GM10248 (cell line): ENCODE measurements at places on chromosomes 13 and 19.

- peak; percentile 18 for DNase-seq
Observed at GRCh38 chr13:41694545-41695301, 237.4 kb downstream of the RGCC start.

DNA sequence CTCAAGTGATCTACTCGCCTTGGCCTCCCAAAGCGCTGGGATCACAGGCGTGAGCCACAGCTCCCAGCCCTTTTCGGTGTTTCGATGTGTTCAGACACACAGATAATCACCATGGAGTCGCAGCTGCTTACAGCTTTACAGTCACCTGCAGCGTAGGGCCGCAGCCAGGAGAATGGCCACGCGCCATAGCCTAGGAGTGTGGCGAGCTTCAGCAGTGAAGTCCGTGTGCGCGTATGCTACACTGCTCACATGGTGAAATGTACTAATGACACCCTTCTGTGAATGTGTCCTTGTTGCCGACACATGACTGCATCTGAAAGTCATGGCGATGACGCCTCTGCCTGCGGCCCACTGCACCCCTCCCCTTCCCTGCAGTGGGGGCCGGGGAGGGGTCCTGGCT lies 23.6 kb downstream of the AP3D1 start:
- no peak for DNase-seq

DNA sequence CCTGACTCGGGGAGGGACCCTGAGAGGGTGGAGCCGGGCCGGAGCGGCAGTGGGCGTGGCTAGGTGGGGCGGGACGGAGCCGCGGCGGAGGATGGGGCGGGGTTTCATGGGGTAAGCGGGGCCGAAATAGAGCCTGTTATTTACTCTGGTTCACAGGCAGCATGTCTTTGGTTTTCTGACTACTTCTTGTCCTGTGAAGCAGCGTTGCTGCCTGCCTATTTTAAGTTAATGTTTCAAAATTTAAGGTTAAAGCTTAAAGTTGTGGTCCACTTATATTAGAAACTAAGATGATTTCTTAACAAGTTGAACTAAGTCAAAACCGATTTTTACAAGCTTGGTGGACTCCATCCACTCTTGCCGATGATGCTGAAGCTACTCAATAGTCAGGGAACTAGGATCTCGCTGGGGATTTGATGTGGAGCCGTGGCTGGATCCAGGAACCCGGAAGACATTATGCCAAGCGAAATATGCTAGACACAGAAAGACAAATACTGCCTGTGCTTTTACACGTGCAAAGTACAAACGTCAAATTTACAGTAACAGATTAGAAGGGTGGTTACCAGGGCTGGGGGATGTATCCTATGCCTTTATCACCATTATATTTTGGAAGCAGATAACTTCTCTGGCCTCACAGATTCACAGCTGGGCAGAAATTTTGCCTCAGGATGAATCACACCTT lies 433 bp upstream of the ZNF616 start:
- peak; percentile 98 for DNase-seq

GRCh38 chr13:52736891-52737290 lies 2.7 kb downstream of the CNMD start:
- DNase-seq, result no peak

DNA sequence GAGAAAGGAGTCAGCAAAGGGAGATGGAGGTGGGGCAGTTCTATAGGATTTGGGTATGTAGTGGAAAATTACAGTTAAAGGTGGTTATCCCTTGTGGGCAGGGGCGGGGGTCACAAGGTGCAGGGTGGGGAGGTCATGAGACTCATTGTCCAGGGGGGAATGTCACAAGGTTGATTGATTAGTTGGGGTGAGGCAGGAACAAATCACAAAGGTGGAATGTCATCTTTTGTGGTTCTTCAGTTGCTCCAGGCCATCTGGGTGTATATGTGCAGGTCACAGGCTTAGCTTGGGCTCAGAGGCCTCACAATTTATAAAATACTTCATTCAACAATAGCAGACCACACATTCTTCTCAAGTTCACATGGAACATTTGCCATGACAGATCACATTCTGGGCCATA lies 109.6 kb downstream of the ATP11A start:
- no peak for DNase-seq

DNA sequence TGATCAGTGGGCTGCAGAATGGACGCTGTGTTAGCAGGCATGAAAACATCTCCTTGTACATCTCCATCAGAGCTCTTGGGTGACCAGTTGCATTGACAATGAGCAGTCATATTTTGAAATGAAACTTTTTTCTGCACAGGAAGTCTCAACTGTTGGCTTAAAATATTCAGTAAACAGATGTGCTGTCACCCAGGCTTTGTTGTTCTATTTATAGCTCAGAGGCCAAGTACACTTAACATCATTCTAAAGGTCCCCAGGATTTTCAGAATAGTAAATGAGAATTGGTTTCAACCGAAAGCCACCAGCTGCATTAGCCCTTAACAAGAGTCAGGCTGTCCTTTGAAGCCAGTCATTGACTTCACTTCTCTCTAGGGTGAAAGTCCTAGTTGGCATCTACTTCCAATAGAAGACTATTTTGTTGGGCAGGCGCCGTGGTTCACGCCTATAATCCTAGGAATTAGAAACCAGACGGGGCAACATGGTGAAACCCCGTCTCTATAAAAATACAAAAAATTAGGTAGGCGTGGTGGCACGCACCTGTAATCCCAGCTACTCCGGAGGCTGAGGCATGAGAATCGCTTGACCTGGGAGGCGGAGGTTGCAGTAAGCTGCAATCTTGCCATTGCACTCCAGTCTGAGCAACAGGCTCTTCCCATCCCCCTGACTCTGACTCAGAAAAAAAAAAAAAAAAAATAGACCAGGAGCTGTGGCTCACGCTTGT lies 7.9 kb upstream of the PDE4A start:
- no peak for DNase-seq

DNA sequence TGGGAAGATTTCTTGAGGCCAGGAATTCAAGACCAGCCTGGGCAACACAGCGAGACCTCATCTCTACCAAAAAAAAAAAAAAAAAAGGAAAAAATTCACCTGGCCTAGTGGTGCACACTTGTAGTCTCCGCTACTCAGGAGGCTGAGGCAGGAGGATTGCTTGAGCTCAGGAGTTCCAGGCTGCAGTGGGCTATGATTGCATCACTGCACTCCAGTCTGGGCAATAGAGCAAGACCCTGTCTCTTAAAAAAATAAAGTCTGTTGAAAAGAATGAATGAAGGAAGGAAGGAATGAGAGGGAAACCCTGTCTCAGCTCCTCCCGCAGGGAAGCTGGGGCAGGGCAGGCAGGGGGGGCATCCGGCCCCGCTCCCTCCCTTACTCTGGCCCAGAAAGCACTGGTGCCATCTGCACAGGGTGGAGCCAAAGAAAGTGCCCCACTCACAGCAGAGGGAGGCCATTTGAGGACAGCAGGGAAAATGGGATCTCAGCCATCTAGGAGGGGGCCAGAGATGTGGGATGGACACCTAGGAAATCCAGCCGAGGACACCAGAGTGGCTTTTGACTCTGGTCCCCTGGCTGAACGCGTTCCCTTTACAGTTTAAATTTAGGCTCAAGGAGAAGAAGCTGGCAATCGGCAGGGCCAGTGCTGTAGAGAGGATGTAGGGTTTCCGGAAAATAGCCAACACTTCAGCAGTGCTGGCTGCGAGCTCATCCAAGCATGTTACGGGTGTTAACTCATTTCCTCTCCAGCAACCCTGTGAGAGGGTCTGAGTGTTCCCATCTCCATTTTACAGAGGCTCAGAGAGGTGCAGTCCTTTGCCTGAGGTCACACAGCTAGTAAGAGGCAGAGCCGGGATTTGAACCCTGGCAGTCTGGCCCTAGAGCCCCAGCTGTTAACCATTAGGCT lies 3.6 kb upstream of the HPN start:
- DNase-seq, result no peak

GRCh38 chr13:34751044-34751443 lies 191.0 kb upstream of the NBEA start:
- DNase-seq, result no peak

- no peak for DNase-seq
Observed at GRCh38 chr19:18895824-18896341, at the start of gene CERS1. TSS of gene CERS1 (minus strand) at chr19:18896158. CDS start at chr19:18896072, 86 bp downstream.

DNA sequence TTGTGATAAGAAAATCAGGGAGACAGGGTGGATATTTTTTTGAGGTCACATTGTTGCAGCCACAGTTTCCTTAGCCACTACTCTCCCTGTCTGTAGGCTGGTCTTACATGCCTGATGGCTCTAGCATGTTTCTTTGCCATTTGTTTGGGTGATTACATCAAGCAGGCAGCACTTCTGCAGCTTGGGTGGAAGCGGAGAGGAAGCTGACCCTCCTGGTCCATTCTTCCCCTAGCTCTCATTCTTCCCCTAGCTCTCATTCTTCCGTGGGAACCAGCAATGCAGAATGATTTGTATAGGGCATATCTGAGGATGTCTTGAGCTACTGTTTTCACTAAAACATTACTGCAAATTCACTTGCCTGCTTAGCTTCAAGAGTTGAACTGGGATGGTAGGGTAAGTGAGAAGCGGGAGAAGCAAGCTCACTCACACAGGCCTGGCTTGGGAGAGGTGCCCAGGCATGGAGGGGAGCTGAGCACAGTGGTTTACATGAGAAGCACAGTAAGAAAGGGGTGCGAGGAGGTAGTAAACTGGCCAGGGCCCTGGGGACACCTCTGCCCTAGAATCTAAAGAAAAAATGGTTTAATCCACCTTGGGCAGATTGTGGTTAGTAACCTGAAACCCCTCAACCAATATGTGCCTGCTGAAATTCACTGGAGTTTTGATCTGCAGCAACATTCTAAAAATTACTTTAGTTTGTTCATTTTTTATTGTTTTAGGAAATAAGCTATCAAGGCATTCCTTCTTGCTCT lies 538.9 kb downstream of the RFC3 start:
- DNase-seq, result no peak

GRCh38 chr13:104530741-104531140 lies 1464.5 kb upstream of the SLC10A2 start:
- DNase-seq, result no peak

- DNase-seq, result no peak
Observed at GRCh38 chr19:11434703-11435056, 241 bp downstream of the ODAD3 start.

- no peak for DNase-seq
Observed at GRCh38 chr19:8575467-8575997, 1.7 kb downstream of the MYO1F start.

DNA sequence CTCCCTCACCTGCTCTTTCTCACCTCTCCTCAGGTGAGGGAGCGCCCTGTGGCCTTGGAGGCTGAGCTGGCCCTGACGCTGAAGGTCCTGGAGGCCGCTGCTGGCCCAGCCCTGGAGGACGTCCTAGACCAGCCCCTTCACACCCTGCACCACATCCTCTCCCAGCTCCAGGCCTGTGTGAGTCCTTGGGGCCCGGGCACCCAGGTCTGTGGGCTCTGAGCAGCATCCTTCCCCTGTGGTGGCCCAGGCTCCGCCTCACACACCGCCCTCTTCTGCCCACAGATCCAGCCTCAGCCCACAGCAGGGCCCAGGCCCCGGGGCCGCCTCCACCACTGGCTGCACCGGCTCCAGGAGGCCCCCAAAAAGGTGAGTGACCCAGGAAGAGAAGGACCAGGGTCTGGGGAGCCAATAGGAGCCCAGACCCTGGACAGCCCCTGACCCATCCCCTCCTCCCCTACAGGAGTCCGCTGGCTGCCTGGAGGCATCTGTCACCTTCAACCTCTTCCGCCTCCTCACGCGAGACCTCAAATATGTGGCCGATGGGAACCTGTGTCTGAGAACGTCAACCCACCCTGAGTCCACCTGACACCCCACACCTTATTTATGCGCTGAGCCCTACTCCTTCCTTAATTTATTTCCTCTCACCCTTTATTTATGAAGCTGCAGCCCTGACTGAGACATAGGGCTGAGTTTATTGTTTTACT lies 1.9 kb downstream of the IFNL1 start:
- no peak for DNase-seq

DNA sequence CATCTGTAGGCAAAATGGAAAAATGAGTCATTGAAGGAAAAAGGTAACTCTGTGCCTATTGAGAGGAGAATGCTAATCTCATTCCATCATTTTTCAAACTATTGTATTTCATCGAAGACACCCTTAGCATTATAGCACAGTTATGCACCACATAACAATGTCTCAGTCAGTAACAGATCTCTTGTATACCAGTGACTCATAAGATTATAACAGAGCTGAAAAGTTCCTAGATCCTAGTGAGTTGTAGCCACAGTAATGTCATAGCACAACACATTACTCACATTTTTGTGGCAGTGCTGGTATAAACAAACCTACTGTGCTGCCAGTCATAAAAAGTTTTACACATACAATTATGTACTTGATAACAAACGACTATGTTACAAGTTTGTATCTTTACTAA lies 1077.6 kb downstream of the DIAPH3 start:
- no peak for DNase-seq

- no peak for DNase-seq
Observed at GRCh38 chr13:112246731-112247470, 129.3 kb upstream of the SPACA7 start.

DNA sequence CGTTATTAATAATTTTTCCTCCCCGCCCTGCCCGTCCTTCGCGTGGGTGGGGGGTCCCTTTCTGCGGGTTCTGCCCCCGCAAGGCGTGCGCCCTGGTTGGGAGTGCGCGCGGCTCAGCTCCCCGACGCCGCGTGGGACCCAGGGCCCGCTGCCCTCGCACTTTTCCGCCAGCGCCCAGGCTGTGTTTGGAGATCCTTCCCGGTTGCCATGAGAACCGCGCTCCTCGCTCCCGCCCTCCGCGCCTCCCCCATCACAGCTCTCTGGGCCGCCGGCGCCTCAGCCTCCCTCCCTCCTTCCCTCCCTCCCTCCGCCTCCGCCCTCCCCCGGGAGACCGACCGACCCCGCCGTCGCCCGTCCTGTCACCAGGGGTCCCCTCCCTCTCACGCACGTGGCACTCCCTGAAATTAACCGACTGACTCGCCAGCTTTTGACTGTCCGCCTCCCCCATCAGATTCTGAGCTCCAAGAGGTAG lies 2.4 kb upstream of the SSBP4 start:
- peak; percentile 79 for DNase-seq

DNA sequence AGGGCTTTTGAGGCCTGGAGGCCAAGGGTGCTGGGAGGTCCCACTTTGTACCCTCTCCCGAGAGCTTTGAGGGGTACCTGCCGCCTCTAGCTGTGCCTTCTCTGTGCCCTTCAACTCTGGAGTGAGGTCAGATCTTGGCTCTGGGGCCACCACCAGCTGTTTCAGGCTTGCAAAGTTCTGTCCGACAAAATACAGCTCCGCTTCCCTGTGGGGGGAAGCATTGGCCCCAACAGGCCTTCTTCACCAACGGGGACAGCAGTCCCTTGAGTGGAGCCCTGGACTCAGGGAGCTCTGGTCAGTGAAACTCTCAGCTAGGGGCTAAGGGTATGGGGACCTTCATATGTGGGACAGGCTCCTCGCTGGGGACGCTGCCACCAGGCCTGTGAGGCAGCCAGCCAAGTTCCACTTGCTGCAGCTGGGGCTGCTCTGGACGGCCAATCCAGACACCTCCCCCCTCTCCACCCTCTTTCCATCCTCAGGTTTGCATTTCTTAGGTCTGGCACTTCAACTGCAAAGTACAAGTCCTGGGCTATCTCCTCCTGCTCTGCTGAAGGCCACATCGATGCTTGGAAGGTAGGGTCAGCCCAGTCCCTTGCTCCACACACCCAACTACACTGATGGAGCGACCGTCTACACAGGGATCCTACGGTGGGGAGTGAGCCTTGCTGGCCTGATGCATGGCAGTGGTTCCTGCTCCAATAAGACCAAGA lies 46.8 kb downstream of the C13orf46 start:
- DNase-seq, result no peak
